ENCODE measurements at places on chromosomes 3 and 15. TPM values are rescaled to one million over a fixed set of nuclear protein-coding genes. Genes with fewer than 3 reads are reported as not detected.

Gene HTR3E
- not detected for total RNA-seq

Gene GCHFR
- total RNA-seq = 24.5 TPM

Gene PSTPIP1
- 16.6 TPM for total RNA-seq

Gene TRPM1
- not detected for total RNA-seq

- no peaks in the 10 kb centered on the region for H3K4me1 ChIP-seq
- no peaks in the 10 kb centered on the region for H3K36me3 ChIP-seq
- no peaks in the 10 kb centered on the region for H3K27me3 ChIP-seq
- no peak overlapping the region for H3K4me3 ChIP-seq
- DNase-seq = no peak
These were observed 41.0 kb upstream of the B3GNT5 start for GRCh38 chr3:183212096-183212495.

DNA sequence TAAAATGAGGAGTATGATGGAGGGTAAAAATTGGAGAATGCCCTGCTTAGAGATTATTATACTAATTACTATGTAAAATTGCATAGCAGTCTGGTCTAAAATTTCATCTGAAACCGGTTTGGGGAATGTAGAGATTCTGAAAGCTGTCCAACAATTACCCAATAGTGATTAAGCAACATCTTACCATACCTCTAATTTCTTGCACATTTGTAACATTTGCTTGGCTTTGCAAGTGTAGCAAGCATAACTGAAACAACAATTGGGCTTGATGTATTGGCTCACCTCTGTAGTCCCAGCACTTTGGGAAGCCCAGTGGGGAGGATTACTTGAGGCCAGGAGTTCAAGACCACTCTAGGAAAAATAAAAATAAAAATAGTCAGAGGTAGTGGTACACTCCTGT, 17.4 kb downstream of the AADACL2 start:
- no peaks in the 10 kb centered on the region for H3K36me3 ChIP-seq
- H3K4me3 ChIP-seq = no peak overlapping the region
- H3K4me1 ChIP-seq = no peaks in the 10 kb centered on the region

DNA sequence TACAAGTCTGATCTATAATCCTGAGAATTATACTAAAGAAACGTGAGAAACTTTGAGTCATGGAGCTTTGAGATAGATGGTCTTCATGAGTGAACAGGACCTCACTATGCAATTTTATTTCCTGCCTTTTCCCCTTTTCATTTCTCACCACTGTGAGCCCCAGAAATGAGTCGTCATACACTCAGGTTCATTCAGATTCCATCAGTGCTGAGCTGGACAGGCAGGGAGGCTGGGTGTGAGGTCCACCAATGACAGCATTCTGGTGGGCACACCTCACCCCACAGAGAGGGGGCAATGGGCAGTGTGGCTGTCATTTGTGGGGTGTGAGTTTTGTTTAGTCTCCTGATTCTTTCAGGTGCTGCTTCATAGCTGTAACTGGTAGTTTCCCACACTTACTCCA, 16.9 kb downstream of the TIGIT start:
- no peaks in the 10 kb centered on the region for H3K27me3 ChIP-seq
- no peak for DNase-seq
- no peaks in the 10 kb centered on the region for H3K4me1 ChIP-seq
- H3K4me3 ChIP-seq = no peak overlapping the region
